CD4-positive, alpha-beta T cell (primary cell): ENCODE measurements at places on chromosomes 2 and 18. TPM values are rescaled to one million over a fixed set of nuclear protein-coding genes. Genes with fewer than 3 reads are reported as not detected.

RAB6D gene
- total RNA-seq, result not detected

DLX1 gene
- total RNA-seq, result not detected

- DNase-seq, result no peak
Measured at GRCh38 chr2:21452678-21453077, 328.9 kb downstream of the TDRD15 start.

- DNase-seq, result no peak
Measured at GRCh38 chr2:232984451-232985207, 28.4 kb downstream of the NGEF start.

- DNase-seq, result no peak
Measured at GRCh38 chr2:108268001-108268400, 20.7 kb upstream of the SULT1C2 start.
